ENCODE measurements at places on chromosomes 7 and 10.

GRCh38 chr10:33123680-33124079 lies 165.7 kb upstream of the ITGB1 start:
- DNase-seq: no peak

- no peak for DNase-seq
Measured at GRCh38 chr10:72832701-72833100, 60.8 kb upstream of the OIT3 start.

- DNase-seq: no peak
Measured at GRCh38 chr7:123398921-123399320, 135.5 kb downstream of the IQUB start.

GRCh38 chr10:93287775-93288174 lies 194.4 kb downstream of the MYOF start:
- no peak for DNase-seq

DNA sequence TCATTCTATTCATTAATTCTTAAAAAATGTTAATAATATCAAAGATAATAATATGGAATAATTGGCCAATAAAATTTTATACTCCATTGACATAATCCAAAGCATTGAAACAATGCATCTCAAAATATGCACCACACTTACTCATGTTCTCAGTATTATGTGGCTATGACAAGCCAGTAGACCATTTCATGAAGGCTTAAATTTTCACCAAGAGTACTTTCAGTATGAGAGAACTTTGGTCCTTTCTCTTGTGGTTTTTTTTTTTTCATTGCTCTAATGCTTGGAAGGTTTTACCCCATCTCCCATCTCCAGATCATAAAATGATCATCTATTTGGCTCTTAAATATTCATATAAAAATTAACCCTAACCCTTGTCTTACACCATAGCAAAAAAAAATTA lies 45.5 kb upstream of the TMEM140 start:
- DNase-seq: no peak

DNA sequence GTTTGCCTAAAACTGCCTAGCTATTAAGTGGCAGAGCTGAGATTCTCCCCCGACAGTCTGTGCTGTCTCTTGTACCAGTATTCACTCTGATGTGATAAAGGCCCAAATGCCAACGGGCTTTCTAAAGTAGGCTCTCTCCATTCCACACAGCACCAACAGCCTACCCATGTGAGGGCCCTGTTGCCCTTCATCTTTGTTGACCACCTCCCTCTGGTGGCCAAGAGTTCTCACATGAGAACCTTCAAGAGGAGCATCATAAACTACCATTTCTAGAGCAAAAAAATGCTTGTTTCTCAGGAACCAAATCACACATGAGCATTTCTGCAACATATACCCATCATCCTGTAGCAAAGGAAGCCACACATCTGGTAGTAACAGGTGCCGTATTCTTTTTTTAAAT lies 185.8 kb downstream of the GRM8 start:
- peak; percentile 42 for DNase-seq

DNA sequence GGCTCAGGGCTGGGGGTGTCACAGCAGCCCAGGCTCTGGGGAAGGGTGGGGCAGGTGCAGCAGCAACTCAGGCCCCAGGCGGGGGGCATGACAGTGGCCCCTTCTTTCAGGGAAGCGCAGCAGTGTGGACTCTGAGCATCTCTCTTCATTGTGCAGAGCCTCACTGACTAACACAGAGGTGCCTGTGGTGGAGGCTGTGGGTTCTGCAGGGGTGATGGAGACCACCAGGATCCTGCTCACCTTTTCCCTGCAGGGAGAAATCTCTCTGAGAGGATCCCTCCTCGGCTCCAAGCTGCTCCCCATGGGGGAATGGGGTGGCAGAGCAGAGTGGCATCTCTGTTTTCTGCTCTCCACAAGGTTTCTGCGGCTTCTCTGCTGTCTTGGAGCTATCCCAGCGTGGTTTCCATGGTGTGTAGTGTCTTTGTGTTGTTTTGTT lies 37.8 kb upstream of the SHH start:
- no peak for DNase-seq

GRCh38 chr7:23918286-23918685 lies 208.3 kb downstream of the STK31 start:
- no peak for DNase-seq

GRCh38 chr10:3325954-3326750 lies 153.6 kb upstream of the PITRM1 start:
- no peak for DNase-seq

DNA sequence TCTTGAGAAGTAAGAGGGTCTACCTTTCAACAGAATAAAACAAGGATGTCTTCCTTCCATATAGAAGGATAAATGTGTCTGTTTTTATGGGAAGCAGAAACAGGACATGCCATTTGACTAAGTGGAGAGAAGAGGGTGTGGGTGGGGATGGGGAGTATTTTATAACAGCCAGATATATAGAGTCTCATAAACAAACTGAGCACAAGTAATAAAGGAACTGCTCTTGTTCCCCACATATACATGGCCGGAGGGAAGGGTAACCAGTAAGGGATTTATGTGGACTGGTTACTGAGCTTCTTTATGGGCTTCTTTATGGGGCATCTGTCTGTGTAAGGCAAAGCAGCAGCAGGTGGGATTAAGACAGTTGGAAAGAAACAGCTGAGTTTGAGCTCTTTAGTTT lies 558.1 kb downstream of the REEP3 start:
- DNase-seq: no peak

- no peak for DNase-seq
Measured at GRCh38 chr10:18797286-18797685, 138.1 kb downstream of the ARL5B start.

DNA sequence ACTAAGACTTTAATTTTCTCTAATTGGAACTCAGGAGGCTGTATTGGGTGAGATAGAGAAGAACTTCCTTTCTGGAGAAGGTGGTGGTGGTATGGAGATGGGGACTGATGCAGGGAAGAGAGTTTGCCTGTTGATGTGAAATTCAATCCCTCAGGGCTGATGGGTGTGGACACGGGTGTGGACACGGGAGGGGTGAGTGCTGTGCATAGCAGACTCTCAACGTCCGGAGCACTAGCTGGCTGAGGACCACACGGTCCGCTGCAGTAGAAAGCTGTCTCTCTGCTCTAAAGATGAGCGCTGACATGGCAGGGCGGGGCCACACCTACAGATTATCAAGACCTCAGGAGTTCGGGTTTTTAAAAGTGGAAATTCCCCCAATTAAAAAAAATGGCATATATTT lies 148.5 kb upstream of the PITRM1 start:
- DNase-seq: no peak

DNA sequence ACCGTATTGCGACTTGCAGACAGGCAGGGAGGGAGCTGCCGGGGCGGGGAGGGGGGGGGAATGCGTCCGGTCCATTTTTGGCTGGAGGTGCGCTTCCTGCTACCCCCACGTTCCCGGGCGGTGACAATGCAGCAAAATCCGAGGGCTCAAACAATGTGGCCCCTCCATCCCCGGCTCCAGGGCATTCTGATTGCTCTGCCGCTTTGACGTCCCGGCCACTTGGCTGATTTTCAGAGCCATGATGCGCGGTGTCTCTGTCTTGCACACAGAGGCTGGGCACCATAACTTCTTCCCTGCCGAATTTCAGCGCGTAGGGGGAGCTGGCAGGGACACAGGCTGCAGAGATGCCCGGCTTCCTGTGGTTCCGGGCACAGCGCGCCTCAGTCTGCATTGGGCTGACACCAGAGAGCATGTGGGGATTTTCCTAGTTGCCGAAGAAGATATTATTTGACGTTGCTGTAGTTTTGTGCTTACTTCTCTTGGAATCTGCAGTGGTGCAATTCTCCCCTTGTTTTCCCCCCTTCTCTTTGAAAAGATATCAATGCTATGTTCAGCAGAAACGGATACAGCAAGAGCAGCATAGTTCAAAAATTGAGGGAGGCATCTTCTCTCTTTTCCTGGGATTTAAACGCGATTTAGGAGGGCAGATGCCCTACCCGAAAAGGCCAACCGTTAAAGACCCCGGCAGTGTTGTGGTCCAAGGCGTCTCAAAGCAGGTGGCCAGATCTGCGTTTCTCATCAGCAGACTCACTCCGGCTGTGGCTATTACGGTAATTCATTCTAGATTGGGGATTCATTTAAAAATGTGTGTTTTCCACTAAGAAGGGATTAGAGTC lies 1.4 kb downstream of the HECW1 start:
- no peak for DNase-seq

DNA sequence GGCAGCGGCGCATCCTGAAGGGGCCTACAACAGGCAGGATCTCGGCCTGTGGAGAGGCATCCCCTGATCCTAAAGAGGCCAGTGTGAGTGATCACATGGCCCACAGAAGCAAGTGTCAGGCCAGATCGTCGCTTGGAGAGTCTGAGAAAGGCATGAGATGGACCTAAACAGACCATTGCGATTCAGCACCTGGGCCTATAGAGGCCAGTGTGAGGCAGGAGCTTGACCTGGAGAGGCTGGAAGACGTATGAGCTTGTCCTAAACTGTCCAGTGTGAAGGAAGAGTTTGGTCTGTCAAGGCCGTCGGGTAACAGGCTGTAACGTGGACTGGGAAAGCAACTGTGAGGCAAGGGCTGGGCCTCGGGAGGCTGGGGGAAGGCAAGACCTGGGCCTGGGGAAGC lies 172.6 kb downstream of the TPST1 start:
- no peak for DNase-seq

GRCh38 chr7:140060788-140061606 lies 1.8 kb downstream of the PARP12 start:
- DNase-seq: no peak

Data from D341Med (cell line).